Epithelial cell of proximal tubule (primary cell): ENCODE measurements at places on chromosomes 4 and X.

DNA sequence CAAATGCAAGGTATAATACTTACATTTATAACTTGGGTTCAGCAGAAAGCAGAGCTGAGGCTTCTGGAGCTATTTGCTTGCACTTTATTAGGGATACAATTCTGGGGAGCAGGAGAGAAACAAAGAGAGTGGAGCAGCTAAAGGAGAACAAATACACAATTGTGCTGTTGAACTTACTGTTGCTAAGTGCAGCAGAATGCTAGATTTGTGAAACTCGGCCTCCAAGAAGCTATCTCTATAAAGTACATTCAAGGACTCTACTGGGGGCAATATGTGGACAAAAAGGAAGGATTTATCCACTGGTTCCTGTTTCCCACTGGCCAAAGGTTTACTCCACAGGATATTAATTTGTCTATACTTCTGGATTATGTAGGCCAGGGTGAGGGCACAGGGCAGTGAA is 86.8 kb downstream of the PPP1R2C start:
- no peak for DNase-seq

DNA sequence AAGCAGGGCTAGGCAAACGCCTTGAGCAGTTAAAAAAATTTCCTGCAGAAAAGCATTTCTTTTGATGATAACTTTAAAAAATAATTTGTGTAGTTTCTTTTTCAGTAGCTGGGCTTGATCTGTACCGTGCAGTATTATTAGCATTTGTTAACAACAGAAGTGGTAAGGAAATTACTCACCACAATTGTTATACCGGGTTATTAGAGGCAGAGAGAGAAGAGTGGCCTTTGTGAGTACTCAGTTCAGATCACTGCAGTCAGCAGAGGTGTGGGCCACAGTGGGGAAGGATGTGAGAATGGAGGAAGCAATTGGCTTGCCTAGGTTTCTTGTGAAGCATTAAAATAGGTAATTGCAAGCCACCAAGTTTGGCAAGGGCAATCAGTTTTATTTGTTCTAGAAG is 14.3 kb upstream of the IL21 start:
- no peak for DNase-seq

GRCh38 chr4:109155682-109156283 is 146.7 kb downstream of the COL25A1 start:
- no peak for DNase-seq

DNA sequence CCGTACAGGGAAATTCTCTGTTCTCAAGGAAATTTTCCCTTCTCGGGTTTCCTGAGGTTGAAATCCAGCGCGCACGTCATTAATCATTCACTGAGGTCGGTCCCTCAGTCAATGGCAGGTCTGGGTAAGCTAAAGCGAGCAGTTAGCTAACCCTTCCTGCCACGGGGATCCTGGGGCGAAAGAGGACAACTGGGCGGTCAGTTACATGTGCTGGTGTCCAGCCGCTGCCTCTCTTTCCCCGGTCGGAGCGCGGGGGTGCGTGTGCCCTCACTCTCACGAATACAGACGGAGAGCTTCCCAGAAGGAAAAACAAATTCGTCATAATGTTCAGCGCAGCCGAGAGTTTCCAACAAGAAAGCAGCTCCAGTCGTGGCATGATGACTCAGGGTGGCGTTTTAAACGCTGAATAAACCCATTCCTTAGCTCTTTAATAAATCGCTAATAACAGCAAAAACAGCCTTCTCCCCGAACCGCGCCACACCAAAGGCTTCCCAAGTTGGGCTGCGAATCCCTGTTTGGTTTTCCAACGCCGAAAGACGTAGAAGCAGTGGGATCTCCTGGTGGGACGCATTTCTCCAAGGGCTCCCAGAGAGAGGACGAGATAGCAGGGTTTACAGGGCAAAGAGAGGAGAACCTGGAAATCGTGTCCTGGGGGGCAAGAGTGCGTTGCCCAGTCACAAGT is 752 bp upstream of the FGF5 start:
- DNase-seq: peak; percentile 66

- no peak for DNase-seq
Observed at GRCh38 chr4:100981447-100982204, 365.7 kb downstream of the PPP3CA start.

DNA sequence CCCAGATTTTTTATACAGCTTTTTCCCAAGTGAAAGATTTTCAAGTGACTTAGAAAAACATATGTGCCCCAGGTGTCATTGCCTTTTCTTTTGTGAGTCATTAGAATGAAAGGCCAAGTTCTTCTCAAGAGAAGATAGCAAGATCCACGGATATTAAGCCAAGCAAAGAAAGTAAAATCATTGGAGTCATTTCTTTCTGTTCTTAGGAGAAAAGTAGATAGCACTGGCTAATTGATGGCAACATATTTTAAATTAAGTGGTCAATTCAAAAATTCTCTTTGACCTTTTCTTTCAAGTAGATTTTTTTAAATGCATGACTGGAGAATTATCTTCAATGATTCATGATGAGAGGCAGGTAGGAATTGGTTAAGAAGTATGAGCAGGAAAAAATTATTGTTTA is 94.4 kb downstream of the HHIP start:
- no peak for DNase-seq

DNA sequence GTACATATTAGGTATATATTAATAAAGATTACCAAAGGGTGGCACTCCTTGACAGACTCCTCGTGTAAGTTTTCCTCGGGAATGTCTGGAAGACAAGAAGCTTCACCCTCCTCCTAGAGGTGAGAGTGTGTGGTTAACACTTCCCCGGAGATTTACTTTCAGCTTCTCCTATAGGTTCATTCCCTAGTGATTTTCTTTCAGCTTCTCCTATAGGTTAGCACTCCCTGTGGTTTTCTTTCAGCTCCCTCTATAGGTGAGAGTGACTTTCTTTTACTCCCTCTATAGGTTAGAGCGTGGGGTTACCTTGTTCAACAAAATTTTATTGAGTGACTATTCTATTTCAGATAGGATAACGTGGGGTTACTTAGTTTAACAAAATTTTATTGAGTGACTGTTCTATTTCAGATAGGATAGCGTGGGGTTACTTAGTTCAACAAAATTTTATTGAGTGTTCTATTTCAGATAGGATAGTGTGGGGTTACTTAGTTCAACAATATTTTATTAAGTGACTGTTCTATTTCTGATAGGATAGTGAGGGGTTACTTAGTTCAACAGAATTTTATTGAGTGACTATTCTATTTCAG is 106.0 kb upstream of the PLAC1 start:
- no peak for DNase-seq

DNA sequence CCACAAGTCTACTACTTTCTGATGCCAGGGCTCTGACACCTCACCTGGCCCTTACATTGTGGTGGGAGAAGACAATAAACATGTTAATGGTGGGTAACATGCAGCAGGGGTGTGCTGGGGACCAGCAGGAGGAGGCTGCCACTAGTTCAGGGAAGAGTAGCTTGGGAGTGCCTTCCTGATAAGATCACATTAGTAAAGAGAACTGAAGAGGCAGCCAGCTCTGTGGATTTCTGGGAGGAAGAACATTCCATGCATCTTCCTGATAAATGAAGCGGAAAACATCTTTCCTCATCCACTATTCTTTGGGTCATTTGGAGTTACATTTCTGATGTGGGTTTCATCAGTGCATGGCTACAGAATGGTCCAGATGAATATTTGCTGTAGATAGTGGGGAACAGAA is 9.0 kb downstream of the RNF150 start:
- DNase-seq: no peak

DNA sequence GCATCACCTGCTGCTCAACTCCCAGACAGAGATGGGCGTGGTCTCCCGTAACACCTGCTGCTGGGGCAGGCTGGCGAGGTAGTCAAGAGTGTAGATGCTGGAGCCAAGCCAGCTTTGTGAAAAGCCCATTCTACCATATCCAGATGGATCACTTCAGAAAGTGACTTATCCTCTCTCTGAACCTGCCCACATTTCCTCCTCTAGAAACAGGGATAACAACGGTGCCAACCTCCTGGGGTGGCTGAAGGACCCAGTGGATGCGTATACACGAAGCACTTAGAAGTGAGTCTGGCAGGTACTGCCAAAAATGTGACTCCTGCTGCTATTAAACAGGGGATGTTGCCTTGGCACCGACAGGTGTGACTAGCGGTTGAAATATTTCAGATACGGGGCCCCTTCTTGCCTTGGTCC is 95.8 kb downstream of the SORBS2 start:
- DNase-seq: no peak

DNA sequence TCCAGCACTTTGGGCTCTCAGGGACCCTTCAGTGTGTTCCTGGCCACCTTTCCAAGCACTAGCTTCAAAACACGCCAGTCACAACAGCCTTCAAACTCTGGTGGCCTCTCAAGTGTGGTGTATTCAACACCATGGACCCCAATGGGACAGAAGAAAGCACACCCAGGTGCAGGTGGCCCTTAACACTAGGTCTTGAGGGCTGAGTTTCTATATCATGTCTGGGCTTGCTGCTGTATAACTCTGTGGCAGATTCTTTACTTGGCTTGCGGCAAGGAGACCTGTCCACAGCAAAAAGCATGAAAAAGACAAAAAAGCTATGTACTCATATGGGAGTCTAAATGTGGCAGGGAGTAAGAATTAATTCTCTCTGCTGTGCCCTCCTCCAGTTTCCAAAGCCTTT is 23.1 kb downstream of the MSL3 start:
- DNase-seq: no peak

- no peak for DNase-seq
Observed at GRCh38 chr4:1373892-1374705, 27.1 kb downstream of the UVSSA start.

DNA sequence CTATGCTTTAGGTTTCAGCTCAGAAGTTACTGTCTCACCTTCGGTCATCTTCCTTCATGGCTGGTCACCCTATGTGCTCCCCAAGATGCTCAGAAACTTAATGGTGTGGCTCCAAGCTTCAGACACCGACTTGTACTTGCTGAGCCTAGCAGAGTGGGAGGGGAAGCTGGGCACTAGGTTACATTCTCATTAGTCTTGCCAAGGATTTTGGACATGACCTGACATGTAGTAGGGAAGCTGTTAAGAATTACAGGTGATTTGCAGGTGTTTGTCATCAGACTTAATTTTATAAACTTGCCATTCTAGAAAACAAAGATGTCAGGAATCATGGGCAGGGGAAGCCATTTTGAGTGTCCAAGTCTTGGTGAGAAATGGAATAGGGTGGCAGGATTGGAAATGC is 72.4 kb downstream of the CCNG2 start:
- DNase-seq: no peak

DNA sequence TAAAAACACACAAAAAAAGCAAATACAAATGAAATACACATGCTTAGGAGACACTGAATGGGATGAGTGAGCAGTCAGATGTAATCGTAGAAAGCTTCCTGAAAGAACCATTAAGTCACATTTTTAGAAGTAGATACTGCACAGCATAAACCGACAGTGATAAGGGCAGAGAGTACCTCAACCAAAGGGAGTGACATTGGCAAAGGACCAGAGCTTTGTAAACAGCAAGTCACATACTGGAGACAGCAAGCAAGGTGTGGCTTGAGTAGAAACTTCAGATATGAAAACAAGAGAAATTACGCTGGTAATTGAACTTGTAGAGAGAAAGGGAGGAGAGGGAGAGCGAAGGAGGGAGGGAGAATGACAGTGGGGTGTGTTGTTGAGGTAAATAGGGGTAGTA is 92.0 kb downstream of the CHRDL1 start:
- DNase-seq: no peak

- no peak for DNase-seq
Observed at GRCh38 chr4:76894537-76895255, 3.2 kb downstream of the SOWAHB start.

DNA sequence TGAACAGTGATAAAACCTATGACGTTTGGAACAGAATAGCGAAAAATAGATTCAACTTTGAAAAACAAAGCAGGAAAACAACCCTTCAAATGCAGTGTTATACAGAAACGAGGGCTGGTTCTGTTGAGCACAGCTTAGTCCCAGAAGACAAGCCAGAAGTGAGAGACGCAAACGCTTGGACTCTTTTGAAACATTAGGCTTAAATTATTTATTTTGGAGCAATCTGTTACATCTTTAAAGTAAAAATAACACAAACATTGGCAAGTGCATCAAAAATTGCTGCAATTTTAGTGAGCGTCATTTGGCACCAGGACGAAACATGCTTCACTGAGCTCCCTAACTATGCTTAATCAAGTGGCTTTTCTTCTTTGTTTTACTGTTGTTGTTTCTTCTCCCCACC is 63.5 kb downstream of the ENPP6 start:
- no peak for DNase-seq

GRCh38 chrX:31070057-31070468 is 1.8 kb downstream of the FTHL17 start:
- no peak for DNase-seq

DNA sequence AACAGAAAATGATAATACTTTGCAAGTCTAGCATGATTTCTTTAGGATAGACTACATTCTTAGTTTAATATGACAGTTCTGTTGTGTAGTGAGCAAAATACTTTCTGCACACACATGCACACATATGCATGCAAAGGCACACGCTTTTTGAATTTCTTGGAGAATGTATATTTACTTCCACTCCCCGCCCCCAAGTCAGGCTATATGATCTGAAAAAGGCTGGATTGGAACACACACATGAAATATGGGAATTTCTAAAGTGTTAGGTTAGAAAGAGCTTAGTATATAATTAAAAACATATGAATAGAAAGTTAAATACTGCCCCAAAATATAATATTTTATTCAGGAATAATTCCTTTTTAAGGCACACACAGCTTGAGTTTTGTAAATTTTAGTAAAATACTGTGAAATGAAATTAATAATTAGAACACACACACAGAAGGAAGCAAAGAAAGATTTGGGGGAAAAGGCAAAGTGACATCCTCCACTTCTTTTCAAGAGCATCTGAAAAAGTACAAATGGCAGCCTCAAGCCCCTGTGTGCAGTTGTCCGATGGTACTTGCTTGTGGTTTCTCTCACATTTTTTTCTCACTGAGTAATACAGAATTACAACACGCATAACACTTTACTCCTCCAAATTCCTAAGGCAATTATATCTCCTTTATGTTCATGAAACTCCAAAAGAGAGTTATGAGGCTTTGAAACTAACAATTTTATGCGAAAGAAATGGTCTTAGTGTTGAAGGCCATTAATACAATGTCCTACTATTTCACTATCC is 228.9 kb upstream of the ETNPPL start:
- DNase-seq: no peak

- no peak for DNase-seq
Observed at GRCh38 chr4:8912506-8912905, 40.9 kb upstream of the HMX1 start.

DNA sequence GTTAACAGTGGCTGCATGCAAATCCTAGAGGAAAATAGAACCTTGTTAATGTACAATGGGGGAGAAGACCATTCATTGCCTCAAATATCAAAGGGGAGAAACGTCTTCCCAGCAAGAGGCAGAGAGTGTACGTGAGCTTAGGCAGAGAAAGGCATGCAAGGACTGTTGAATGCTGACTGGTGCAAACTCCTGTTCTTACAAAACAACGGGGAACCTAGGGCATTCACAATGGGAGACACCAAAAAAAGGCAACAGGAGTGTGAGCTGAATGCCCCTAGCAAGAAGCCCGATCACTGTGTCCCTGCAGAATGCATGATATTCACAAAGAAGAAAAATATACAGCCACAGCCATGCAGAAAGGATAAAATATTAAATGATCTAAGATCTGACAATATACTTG is 184.9 kb downstream of the NSUN7 start:
- DNase-seq: no peak

- DNase-seq: no peak
Observed at GRCh38 chrX:2516623-2517022, 15.8 kb upstream of the DHRSX start.

GRCh38 chr4:169397762-169398161 is 127.0 kb upstream of the SH3RF1 start:
- no peak for DNase-seq

- DNase-seq: no peak
Observed at GRCh38 chrX:47231167-47231566, 1.6 kb upstream of the USP11 start.
